ENCODE measurements at places on chromosomes 3 and 15.
A peak's percentile ranks its signal among the peaks of the same experiment; 100 is the strongest.

DNA sequence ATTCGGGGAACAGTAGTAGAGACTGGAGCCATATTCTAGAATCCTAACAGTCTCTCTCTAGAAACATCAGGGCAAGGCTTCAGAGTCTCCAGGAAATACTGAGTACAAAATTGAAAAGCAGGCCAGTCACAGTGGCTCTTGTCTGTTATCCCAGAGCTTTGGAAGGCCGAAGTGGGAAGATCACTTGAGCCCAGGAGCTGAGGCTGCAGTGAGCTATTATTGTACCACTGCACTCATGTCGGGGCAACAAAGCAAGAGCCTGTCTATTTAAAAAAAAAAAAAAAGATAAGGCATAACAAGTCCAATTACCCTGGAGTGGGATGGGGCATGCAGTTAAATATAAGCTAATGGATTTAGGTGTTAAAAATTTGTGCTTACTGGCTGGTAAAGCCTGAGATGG is 79.0 kb downstream of the SEMA6D start:
- no peak for DNase-seq

DNA sequence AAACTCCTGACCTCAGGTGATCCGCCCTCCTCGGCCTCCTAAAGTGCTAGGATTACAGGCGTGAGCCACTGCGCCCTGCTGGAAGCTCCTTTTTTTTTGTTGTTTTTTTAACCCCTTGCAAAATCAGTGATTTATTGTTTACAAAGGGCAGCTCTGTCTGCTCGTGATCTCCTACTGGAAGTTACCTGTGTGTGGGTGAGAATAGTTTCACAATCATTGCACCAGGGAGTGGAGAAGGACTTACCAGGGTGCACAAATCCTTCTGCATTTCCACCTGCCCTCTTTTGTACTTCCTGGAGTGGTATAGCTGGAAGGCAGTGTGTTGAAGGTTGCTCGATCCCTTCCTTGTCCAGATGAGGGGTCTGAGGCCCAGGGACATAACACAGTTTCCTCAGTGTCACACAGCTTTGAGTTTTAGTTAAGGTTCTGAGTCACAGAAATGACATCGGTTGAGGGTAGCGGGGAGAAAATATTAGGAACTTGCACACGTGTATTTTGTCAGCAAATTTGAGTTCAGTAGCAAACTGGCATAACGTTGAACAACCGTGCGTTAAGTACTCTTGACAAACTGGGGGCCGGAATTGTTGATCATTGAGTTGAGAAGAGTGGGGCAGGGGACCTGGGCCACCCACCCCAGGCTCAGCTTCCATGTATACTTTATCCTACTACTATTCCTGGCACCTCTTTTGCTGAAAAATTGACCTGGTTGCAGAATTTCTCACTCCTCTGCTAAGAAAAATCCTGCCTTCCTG is 11.3 kb upstream of the TRAK1 start:
- no peak for DNase-seq

GRCh38 chr15:69668039-69668705 is 215.6 kb downstream of the RPLP1 start:
- no peak for DNase-seq

DNA sequence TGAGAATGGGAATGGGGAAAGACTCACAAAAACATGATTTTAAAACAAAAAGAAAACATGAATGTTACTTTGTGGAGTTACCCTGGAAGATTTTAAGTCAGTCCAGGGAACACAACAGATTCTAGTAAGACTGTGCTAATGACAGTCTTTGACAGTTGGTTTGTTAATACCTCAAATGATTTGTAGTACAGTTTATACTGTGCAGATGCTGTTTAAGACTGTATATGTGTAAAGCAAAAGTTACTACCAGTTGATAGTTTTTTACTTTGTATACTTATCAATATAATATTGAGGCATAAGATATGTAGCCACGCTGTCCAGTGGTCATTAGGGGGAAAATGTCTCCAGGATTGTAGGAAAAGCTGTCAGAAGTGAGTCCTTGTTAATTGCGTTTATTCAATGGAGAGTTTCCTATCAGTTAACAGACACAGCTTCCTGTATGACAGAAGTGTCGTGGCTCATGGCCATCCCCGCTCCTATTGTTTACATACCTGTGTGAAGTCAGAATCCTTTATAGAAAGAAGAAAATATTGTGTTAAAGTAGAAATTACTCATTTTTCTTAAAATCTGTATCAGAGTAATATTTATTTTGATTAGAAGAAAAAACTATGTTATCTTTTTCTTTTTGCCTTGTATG is 36.0 kb downstream of the NKIRAS1 start:
- DNase-seq = no peak

GRCh38 chr15:38062696-38063095 is 128.3 kb downstream of the TMCO5A start:
- no peak for DNase-seq

GRCh38 chr15:40886586-40886985 is 7.7 kb upstream of the VPS18 start:
- DNase-seq = no peak

DNA sequence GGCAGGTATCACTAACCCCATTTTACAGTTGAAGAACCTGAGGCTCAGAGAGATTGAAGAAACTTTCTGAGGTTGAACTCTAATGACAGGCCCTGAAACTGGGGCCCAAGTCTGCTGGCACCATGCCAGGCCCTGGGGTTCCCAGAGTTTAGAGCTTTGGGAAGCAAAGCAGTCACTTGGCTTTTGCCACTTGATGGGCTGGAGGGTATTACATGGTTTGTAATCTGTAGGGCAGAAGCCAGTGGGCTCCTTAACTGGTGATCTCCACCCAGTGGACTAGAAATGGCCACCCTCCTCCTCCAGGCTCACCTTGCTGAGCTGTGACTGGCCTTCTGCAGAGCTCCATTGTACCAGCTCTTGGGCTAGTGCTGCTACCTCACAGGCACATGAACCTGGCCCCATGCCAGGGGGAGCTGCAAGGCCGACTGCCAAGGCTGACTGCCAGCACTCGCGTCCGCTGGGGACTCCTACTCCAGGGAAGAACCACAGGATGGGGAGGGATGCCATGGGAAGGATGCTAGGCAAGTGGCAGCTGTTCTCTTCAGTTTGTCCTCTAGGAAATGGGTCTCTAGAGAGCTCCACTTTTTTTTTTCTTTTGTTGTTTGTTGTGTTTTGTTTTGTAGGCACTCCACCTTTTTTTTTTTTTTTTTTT is 104.8 kb downstream of the ETFA start:
- no peak for DNase-seq

DNA sequence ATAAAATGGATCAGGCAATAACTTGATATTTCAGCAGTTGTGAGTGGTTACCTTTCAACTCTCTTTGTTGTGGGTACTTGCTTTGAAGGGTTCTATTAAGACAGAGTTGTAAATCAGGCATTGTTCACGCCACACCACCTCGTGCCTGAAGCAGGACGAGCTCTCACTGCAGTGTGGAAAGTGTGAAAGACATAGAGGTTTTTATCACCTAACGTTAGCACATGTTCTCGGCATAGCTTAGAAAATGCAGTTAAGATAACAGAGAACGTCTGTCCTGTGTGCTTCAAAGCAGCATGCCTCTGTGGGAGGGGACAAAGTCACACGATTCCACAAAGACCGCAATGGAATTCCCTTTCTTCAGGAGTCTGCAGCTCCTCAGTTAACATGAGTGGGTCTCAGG is 7.8 kb downstream of the ADAMTS17 start:
- DNase-seq = no peak

DNA sequence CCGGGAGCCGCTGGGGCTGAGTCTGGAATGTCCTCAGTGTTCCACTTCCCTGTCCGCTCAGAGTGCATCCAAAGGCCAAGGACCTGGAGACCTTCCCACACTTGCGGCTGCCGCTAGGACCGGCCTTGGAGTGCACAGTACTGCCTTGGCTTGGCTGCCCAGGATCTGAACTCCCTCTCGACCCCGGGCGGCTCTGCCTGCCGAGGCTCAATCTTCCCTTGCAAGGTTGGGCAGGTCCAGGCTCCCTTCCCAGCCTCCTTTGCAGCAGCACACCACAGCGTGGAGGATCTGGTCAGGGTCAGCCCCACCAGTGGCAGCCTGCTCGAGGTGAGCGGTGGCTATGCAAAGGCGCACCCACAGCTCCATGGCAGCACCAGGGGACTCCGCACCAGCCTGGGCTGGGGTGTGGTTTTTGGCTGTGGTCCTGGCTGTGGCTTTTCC is 69.2 kb downstream of the PLXNA1 start:
- no peak for DNase-seq

GRCh38 chr3:7545334-7545733 is 684.4 kb downstream of the GRM7 start:
- no peak for DNase-seq

GRCh38 chr3:38257583-38257982 is 8.0 kb upstream of the SLC22A13 start:
- DNase-seq = no peak

GRCh38 chr3:16056217-16056616 is 118.3 kb upstream of the GALNT15 start:
- no peak for DNase-seq

GRCh38 chr3:114308830-114309229 is 15.0 kb downstream of the TIGIT start:
- DNase-seq = peak; percentile 40

DNA sequence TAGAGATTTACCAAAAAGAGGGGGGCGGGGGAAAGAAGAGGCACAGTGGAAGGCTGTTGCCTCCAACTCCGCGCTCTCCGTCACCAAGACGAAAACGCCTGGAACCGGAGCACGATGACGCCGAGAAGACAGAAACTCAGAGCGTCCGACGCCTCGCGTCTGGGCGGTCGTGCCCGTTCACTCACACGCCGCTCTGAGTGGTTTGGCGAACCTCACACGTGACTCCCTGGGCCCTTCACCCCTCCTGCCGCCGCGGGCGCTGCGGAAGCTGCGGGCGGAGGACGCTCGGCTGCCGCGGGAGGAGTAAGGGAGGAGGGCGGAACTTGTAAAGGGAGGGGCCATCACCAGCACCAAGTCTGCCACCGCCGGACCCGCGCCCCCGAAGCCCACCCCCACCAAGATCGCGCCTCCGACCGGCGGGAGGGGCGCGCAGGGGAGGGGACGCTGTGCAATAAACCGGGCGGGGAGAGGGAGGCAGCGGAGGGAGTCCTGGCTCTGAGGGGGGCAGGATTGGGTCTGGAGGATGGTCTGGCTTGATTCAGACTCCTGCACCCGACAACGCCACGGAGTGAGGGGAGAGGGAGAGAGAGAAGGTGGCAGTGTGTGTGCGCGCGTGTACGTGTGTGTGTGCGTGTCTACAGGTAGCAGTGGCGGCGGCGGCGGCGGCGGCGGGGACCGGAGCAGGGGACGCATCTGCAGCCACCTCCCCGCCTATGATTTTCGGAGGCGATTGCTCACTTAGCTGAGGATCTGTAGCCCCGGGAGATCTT is 1.9 kb upstream of the NLGN1 start:
- DNase-seq = peak; percentile 8

GRCh38 chr3:20516311-20516710 is 330.3 kb upstream of the SGO1 start:
- DNase-seq = no peak

DNA sequence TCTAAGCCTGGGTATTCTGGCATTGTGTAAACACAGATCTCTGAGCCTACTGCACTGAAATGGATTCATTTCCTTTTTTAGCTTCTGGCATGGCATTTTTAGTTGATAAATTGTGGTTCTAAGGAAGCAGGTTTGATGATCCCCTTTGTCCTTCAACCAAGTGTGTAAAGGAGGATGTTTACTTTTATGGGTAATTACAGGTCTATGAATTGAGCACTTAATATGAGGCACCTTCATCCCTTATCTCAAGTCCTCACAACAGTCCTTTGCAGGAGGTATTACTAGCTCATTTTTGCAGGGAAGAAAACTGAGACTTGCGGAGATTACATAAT is 30.8 kb upstream of the ZBTB38 start:
- DNase-seq = no peak

DNA sequence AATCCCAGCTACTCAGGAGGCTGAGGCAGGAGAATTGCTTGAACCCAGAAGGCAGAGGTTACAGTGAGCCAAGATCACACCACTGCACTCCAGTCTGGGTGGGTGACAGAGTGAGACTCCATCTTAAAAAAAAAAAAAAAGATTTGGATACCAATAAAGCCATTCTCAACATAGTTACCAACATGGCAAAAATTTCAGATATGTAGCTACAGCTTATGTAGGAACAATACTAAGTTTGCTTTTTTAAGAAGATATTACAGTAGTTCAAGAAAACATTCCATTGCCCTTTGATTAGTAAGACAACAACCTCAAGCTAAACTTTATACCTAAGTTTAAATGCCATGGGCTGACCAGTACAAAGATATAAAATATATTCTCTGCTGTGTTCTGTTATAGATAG is 34.4 kb downstream of the ZNF106 start:
- DNase-seq = no peak

DNA sequence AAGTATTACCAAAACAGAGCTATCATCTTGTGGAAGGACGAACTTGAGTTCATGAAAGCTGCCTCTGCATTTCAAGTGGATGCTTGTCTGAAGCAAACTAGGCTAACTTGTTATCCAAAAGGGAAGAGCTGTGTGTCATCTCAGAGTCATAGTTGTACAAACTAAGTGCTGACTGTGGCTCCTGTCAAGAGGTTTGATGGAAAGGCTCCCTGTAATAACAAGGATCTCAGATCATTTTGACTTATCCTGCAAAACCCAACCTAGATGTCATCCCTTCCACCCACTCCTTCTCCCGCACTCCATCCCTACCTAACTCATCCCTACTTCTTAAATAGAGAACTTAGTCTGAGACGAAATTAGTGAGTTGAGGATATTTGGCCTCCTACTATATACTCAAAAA is 110.8 kb downstream of the NR2E3 start:
- no peak for DNase-seq

- no peak for DNase-seq
Measured at GRCh38 chr3:194852345-194852744, 166.7 kb downstream of the FAM43A start.

GRCh38 chr3:129628169-129628522 is 21.7 kb upstream of the PLXND1 start:
- DNase-seq = no peak

DNA sequence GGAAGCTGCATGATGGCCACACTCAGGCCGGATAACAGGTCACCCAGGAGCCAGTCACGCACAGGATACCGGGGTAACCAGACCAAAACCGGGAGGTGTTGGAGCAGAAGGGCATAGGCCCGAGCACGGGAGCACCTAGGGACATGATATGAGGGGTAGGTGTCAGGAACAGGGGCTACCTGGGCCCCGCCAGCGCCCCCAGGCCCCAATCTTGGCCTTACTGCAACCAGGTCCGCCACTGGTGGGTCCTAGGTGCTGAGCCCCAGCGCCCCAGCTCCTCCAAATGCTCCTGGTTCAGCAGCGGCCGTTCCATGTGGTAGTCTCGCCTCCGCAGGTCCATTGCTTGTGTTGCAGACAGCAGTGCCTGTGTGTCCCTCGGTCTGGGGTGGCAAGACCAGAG is 2.0 kb downstream of the SLC26A6 start:
- DNase-seq = no peak

GRCh38 chr15:62591842-62592838 is 427.1 kb upstream of the C2CD4B start:
- no peak for DNase-seq

GRCh38 chr3:182005219-182005618 is 293.5 kb downstream of the SOX2 start:
- no peak for DNase-seq

GRCh38 chr3:194773216-194773615 is 87.5 kb downstream of the FAM43A start:
- DNase-seq = no peak

GRCh38 chr15:58517682-58518525 is 86.1 kb downstream of the LIPC start:
- peak; percentile 2 for DNase-seq

- no peak for DNase-seq
Measured at GRCh38 chr3:129688271-129688895, 81.9 kb upstream of the PLXND1 start.

Measured in stimulated activated CD8-positive, alpha-beta memory T cell treated with anti-CD3 and anti-CD28 coated beads, Interleukin-12 subunit alpha, Interleukin-12 subunit beta, amount 100 ng/mL, for 1 hour (primary cell).